ENCODE measurements at places on chromosomes 16 and 17.

- DNase-seq = no peak
Measured at GRCh38 chr16:21650521-21650920, 1.9 kb downstream of the IGSF6 start.

- no peak for DNase-seq
Measured at GRCh38 chr17:61756561-61756960, 106.8 kb downstream of the BRIP1 start.

DNA sequence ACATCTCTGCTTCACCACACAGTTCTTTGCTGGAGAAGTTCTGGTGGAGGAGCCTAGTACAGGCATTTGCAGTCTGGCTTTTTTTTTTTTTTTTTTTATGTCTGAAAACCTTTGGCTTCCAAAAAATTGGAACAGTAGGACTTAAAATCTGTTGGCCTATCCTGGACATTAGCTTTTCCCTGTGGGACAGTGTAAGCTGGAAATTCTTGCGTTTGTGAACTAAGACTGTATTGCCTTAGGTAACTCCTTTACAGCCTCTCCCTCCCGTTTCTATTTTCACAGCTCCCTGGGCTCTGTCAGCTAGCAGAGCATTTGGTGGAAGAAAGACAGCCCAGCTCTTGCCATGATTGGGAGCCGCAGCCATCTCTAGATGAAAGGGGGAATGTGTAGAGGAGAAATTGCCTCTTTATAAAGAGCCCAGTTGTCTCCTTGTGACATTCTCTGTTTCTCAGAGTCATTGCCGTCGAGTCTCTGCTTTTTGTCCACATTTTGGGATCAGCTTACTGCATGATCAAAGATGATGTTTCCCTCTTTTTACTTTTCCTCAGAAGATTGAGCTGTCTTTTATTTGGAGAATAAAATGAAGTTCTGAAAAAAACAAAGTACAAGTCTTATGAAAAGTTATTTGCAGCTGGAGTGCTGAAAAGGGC is 227.5 kb downstream of the SPECC1 start:
- no peak for DNase-seq

DNA sequence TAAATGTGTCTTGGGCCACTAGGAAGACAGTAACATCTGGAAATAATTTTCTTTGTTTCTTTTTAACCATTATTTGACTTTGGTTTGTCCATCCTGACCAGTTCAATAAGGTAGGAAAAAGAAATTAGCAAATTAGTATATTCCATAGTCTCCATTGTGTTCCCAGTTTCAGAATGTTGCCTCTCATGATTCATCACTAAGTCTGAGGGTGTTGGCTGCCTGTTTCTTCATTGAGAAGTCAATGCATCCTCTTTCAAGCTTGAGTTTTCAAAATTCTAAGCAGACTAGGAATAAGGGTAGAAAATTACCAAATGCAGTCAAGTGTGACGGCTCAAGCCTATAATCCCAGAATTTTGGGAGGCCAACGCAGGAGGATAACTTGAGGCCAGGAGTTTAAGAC is 41.9 kb downstream of the ZFHX3 start:
- no peak for DNase-seq

- no peak for DNase-seq
Measured at GRCh38 chr16:17747081-17747756, 276.5 kb upstream of the XYLT1 start.

GRCh38 chr16:27725236-27726000 is 175.5 kb downstream of the KATNIP start:
- no peak for DNase-seq

DNA sequence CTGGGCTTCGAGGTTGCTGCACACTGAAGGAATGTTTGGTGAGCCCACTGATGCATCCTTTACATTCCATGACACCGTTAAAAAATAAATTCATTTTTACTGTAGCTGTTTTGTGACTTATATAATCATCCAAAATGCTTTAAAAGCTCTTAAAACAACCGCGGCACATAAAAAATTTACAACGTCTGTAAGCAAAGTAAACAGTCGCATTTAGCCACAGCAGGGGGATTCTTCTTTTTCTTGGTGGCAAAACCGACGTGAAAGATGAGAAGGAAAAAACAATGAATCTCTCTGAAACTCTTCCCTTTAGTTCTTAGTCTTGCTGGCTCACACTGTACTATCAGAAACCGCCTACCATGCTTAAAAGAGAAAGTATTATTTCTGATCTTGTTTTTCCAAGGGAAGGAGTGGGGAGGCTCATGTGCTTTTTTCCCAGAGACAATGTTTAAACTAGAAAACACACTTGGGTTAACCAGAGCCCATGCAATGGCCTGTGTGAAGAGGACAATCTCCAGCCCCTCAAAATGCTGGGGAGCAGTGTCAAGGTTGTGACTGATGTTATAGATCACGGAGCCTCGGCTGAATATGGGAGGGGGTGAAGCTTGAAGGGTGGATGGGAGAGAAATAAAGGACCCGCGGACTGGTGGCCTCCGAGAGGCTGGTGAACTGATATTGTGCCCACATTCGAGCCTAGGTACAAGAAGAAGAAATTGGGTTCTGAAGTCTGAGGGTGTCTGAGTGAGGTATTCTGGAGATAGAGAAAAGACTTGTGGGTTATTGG is 91.1 kb downstream of the IRF8 start:
- DNase-seq = no peak
